ENCODE measurements at places on chromosomes 6 and 20.
A peak's percentile ranks its signal among the peaks of the same experiment; 100 is the strongest.

GRCh38 chr6:18053078-18053477 lies 65.6 kb upstream of the KIF13A start:
- peak; percentile 13 for DNase-seq

GRCh38 chr20:22449188-22449973 lies 135.0 kb downstream of the FOXA2 start:
- no peak for DNase-seq

GRCh38 chr6:79782792-79783580 lies 151.9 kb downstream of the SH3BGRL2 start:
- no peak for DNase-seq

DNA sequence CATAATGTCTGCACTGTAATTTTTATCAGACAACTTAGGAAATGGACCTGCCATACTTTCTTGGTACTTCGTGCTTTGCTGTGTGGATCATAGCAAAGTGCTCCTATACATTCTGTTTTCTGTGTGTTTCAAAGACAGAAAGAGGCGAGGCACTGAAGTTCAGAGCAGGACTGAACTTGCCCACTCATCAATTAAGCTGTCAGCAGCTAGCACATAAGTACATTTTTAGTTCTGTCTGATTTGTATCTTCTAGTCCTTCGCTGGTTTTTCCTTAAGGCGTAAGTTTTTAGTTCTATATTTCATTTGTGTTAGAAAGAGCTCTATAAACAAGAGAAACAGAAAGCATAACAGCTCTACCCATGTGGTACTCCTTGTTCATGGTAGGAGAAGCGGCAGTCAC lies 42.1 kb downstream of the MAP3K4 start:
- DNase-seq: no peak

- DNase-seq: no peak
Observed at GRCh38 chr20:11305406-11305805, 612.3 kb upstream of the BTBD3 start.

- no peak for DNase-seq
Observed at GRCh38 chr6:9799582-9799981, 615.3 kb downstream of the TFAP2A start.

GRCh38 chr6:610882-611281 lies 46.0 kb downstream of the HUS1B start:
- DNase-seq: no peak

GRCh38 chr6:128271011-128271410 lies 249.4 kb downstream of the PTPRK start:
- no peak for DNase-seq

DNA sequence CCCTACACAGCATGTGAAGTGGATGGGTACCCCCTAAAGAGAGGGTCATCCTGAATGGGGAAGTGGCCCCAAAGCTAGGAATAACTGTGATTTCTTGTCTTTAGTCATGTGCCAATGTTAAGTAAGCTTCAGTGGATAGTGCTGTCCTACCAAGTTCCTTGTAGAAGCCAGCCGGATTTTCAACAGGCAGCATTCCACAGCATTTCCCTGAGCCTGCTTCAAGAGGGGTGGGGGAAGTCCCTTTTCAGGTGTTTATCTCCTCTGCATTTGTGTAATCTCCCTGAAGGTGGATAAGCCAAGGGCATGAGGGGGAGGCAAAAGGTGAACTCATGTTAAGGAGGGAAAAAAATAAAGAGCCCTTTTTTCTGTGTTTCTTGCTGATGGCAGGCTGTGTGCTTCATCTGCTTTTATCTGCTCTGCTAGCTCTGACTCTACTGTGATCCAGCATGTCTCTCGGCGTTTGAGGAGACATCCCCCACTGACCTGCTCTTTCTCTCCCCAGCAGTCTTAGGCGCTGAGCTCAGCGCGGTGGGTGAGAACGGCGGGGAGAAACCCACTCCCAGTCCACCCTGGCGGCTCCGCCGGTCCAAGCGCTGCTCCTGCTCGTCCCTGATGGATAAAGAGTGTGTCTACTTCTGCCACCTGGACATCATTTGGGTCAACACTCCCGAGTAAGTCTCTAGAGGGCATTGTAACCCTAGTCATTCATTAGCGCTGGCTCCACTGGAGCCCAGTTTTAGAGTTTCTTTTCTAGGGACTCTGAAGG lies 1.9 kb downstream of the EDN1 start:
- DNase-seq: no peak

Measured in fibroblast of skin of left biceps (primary cell).